ENCODE measurements at places on chromosomes 16 and 17. TPM values are rescaled to one million over a fixed set of nuclear protein-coding genes. Genes with fewer than 3 reads are reported as not detected.

Gene TMEM238L
- total RNA-seq, result not detected

Gene SEPTIN12
- total RNA-seq, result not detected

Gene OMG
- not detected for total RNA-seq

GRCh38 chr17:77690271-77691161 is 268.0 kb upstream of the TNRC6C start:
- DNase-seq, result no peak

Gene CCNF
- 52.4 TPM for total RNA-seq

Gene CDIPT
- 57.1 TPM for total RNA-seq

Gene GAA
- total RNA-seq, result 42.4 TPM

DNA sequence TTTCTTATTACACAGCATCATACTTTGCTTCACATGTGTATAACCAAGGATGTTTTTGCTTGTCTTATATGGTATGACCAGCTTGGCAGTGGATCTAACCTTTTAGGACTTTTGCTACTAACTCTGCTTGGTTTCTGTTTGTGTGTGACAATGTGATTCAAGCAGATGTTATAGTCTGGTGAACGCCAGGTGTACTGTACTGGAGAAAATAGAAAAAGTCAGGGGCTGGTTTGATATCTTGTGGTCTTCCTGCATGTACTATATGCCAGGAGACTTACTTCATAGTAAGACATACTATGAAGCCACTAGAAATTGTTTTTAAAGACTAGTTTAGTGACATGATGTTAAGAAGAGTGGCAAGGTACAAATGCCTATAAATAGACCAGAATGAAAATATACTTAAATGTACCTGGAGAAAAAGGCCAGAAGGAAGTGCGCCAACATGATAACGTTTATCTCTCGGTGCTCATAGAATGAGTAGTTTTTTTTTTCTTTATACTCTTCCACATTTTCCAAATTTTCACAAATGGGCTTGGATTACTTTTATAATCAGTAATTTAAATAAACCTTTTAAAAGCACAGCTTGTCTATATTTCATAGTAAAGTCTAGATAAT is 112.3 kb downstream of the PRKCA start:
- no peak for DNase-seq

GRCh38 chr16:30185683-30186421 is 2.5 kb downstream of the CORO1A start:
- DNase-seq, result no peak

- no peak for DNase-seq
Measured at GRCh38 chr17:80785477-80786178, 206.0 kb upstream of the CHMP6 start.

GRCh38 chr17:45035848-45036247 is 15.6 kb downstream of the DCAKD start:
- DNase-seq, result no peak

Gene HSPB9
- not detected for total RNA-seq

- DNase-seq, result no peak
Measured at GRCh38 chr17:29616300-29617048, 6.2 kb downstream of the CORO6 start.

DNA sequence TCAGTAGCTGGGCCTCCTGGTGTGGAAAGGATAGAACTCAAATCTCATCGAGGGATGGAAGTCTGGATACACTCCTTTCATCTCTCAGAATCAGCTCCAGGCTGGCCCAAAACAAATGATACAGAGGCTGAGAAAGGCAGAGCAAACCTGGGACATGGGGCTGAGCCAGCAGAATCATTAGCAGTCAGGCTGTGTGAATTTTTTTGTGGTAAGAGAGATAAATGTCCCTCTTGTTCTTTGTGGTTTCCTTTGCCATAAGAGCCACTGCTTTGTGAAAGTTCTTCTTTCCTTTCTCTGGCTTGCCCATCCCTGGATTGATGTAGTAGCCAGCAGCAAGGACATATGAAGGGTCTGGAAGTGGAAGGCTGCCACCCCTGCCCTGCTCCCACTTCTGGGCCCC is 146.2 kb downstream of the CDH13 start:
- DNase-seq, result no peak

GRCh38 chr17:47630614-47631013 is 19.1 kb upstream of the KPNB1 start:
- no peak for DNase-seq

Gene COQ7
- 15.7 TPM for total RNA-seq

DNA sequence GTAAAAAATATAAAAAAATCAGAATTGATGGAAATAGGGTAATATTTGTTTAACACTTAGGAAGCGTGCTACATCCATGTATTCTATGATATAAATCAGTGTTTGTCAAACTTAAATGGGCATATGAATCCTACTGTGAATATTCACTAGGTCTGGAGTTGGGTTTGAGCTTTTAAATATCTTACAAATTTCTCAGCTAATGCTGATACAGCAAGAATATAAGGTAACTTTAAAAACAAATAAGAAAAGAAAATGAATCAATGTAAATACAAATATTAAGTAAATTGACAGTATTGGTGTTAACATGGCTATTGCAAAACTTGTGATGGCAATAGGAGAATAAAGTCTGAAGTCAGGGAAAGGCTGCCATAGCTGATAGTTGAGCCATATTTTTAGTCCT is 3.6 kb downstream of the MYH13 start:
- DNase-seq, result no peak

Gene CPHXL2
- not detected for total RNA-seq

DNA sequence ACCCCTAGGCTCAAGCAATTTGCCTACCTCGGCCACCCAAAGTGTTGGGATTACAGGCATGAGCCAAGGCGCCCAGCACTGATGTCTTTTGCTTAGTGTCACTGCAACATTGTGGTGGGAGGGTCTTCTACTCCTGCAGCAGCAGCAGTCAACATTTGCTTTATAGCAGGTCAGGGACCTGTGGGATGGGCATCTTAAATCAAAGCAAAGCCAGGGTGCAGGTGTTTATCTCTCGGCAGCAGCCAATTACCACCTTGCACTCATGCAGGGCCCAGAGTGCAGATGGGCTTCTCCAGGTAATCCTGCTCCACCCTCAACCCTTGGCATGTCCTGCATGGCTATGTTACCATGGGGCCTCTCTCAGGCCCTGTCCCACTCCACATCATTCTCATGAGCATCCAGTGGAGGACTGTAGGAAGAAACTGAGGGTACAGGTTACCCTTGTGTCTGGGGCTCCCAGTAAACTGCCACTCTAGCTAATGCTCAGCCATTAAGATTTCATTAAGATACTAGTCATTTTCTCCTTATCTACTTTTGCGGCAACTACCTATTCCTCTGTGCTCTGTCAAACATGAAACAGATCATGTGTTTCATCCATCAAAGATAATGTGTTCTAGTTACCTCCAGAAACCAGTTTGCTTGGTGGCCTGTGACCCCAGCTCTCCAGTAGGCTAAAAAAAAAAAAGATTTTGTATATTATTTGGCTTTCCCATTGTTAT is 16.8 kb downstream of the ADGRG5 start:
- no peak for DNase-seq

DNA sequence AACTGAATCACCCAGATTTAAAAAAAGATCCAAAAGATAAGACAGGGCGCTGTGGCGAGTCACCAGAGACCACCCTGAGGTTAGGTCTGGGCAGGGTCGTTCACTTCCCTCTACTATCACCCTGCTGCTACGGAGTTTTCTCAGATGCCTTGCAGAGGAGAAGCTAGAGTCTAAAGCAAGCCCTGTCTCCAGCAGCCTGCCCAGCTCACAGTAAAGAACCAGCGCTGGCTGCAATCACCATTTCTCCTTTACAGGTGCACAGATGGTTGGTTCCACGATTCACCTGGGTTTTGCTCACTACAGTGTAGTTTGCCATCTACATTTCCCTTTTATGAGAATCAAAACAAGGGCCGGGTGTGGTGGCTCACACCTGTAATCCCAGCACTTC is 71.3 kb downstream of the SRCIN1 start:
- no peak for DNase-seq

DNA sequence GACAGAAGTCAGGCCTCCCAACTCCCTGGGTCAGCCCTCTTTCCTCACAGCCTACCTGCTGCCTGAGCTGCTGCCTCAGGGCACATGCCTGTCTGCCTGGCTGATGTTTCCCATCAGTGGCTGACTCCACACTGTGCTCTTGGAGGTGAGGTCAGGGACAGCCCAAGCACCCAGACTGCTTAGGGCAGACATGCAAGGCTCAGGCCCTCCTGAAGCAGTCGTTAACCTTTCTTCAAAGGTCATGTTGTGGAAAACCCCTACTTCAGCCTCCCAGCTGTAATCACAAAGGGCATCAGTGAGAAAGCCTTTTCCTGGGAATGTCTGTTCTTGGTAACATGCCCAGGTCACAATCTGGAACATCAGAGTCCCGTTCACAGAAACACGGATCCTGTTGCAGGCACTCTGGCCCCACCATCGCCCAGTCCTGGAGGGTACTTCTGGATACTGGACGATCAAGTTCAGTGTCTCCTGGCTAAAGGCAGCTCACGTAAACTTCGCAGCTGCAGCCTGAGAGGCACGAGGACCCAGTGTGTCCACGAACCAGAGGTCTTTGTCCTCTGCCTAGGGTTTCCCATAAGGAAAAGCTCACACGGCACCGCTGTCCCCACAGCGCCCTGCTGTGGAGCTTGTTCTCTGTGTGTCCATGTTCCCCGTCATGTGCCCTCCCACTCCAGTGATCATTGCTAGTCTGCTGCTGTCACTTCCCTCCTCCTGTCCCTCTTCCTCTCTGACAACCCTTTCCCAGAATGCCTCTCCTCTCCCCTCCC is 54.9 kb downstream of the GNAO1 start:
- DNase-seq, result peak; percentile 43

DNA sequence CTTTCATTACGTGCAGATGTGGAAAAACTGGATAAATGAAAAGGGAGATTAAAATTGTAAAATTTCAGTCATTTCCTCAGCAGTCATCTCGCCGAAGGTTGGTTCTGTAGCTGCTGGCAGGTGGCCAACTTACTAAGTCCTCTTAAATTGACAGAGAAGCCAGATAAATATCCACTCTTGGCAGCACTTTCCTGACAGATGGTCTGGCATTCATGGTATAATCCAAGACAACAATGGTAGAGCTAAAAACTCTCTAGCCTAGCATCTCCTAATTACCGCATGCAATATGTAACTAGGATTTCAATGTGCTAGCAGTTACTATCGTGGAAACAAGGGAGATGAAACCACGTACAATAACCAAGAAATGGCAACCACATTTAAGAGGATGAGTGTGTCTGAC is 306.3 kb downstream of the CNTNAP4 start:
- no peak for DNase-seq

GRCh38 chr17:51995797-51996403 is 162.6 kb downstream of the CA10 start:
- no peak for DNase-seq

- no peak for DNase-seq
Measured at GRCh38 chr17:59800530-59800942, 92.2 kb downstream of the TUBD1 start.

GRCh38 chr16:80680046-80680445 is 124.4 kb downstream of the CDYL2 start:
- no peak for DNase-seq

GRCh38 chr17:9253308-9253707 is 232.0 kb downstream of the NTN1 start:
- DNase-seq, result no peak

- peak; percentile 80 for DNase-seq
Measured at GRCh38 chr17:17921192-17922069, 50.8 kb downstream of the TOM1L2 start.

Gene EFTUD2
- 186 TPM for total RNA-seq

- DNase-seq, result no peak
Measured at GRCh38 chr17:63356337-63356757, 89.8 kb downstream of the CYB561 start.

Gene LGALS9B
- not detected for total RNA-seq

DNA sequence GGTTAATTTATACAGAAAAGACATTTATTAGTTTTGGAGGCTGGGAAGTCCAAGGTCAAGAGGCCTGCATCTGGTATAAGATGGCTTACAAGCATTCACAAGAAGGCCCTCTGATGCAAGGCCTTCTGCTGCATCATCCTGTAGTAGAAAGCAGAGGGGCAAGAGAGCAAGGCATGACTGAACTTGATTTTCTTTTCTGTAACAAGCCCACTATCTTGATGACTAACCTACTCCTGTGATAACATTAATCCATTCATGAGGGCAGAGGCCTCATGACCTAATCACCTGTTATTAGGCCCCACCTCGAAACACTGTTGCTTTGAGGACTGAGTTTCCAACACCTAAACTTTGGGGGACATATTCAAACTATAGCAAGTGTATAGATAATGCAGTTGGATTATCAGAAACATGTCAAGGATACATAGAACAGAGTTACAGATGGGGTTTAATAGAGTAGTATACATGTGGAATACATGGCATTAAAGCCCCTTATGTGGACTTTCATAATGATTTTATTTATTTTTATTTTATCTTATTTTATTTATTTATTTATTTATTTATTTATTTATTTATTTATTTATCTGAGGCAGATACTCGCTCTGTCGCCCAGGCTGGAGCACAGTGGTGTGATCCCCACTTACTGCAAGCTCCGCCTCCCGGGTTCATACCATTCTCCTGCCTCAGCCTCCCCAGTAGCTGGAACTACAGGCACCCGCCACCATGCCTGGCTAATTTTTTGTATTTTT is 88.2 kb downstream of the CHD9 start:
- peak; percentile 21 for DNase-seq

DNA sequence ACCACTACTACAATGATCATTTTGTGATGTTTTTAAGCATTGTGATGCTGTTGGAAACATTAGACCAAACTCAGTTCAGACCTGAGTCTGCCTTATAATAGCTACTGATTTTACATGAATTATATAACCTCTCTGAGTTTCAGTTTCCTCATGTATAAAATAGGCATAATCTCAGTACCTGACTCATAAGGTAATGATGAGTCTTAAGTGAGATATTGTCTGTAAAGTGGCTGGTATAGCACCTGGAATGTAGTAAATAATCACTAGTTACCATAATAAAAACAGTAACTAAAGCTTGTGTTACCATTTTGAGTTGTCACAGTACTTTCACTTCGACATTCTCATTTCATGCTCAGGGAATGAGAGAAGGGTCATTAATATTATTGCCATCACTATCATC is 381.5 kb upstream of the SALL1 start:
- DNase-seq, result no peak

Gene ASB16
- total RNA-seq, result not detected

GRCh38 chr16:79007614-79008013 is 592.9 kb downstream of the MAF start:
- no peak for DNase-seq

DNA sequence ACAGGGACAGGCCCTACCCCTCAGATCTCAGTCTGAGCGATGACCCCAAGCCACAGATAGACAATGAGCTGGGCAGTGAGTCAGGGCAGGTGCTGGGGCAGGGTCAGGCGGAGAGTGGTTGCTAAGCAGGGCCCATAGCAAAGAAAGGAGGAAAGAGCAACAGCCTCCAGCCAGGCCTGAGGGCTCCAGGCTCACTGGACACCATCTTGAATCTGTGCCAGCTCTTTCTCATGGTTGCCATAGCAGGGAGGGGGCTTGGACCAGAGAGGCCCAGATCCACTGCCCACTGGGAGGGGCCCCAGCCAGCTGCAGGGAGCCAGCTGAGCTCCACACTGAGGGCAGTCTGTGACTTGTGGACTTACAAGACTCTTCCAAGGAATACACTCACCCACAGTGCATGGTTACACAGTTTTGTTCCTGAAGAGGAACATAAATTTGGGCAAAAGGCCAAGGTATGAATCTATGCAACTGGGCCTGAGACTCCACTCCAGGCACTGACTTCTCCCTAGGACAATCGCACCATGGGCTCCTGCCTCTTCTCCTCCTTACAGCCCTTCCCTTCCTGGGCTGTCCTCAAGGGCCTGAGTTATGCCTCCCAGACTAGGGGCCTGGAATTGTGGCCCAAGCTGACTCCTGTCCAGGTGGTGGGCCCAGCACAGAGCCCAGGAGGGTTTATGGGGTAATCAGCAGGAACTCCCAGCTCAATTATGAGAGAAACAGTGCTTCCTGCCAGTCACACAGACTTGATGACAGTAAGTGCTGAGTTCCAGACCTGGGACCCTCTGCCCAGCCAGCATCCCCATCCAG is 59.9 kb downstream of the BEAN1 start:
- no peak for DNase-seq

Gene UMOD
- not detected for total RNA-seq
